ENCODE measurements at places on chromosomes 4 and X.

- DNase-seq: no peak
These were observed 9.4 kb downstream of the NUDT6 start for GRCh38 chr4:122912810-122913575.

- DNase-seq: no peak
These were observed 126.5 kb downstream of the QDPR start for GRCh38 chr4:17385403-17385802.

GRCh38 chr4:37562592-37562991 is 123.6 kb downstream of the RELL1 start:
- no peak for DNase-seq

- DNase-seq: no peak
These were observed 562.8 kb downstream of the FSTL5 start for GRCh38 chr4:161601011-161601410.

GRCh38 chr4:78184584-78184983 is 127.5 kb downstream of the FRAS1 start:
- DNase-seq: no peak

DNA sequence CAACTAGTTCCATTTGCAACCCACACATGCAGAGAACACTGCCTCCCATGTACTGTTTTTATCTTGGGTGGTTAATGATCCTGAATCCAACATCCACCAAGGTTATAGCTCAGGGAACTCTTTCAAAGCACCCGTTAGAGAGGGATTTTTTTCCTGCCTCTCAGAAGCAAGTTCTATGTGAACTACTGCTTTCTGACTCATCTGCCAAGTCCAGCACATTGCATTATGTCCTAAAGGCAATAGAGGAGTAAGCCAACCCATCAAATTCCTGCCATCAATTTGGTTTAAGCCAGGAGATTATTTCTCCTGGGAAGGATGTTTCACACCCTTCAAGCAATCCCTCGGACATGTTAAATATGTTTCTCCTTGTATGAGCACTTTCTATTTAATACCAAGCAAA is 334.5 kb downstream of the GASK1B start:
- no peak for DNase-seq

DNA sequence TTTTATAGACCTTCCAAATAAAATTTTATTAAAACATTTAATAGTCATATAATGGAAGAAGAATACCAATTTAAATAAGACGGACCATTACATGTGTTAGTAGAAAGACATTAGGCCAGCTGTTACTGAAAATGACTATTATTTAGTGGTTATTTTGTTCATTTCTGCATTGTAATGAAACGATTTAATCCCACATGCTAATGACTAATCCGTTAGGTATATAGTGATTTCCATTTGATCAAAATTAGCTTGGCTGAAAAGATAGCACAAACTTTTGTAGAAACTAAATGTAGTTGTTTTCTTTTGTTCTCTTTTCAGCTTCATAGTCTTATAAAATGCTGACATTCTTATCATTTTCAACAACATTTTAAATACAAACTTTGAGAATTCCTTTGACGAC is 556.1 kb upstream of the TENM3 start:
- DNase-seq: no peak

DNA sequence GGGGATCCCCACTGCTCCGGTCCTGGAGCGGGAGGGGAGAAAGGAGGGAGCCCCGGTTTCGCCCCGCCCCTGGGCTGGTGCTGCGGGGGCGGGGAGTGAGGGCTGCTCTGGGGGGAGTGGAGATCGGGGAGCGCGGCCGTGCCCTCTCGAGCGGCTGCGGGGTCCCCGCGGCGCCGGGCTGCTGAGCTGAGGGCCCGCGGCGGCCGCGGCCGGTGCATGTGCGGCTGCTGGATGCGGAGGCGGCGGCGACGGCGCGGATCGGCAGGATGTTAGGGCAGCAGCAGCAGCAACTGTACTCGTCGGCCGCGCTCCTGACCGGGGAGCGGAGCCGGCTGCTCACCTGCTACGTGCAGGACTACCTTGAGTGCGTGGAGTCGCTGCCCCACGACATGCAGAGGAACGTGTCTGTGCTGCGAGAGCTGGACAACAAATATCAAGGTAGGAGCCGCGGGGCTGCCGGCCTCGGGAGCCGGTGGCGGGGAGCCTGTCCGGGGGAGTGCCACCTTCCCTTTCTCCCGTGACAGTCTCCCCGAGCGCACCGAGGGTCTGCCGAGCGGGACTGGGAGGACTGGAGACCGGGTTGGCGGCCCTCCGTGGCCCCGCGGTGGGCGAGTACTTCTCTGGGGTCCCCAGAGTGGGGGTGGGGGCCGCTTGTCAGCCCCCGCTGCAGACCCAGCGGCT is at the start of gene ING2:
TSS of gene ING2 (plus strand) at position 129 of the 681 bp plus-strand sequence. CDS start at position 267, 138 bp downstream.
- DNase-seq: no peak

DNA sequence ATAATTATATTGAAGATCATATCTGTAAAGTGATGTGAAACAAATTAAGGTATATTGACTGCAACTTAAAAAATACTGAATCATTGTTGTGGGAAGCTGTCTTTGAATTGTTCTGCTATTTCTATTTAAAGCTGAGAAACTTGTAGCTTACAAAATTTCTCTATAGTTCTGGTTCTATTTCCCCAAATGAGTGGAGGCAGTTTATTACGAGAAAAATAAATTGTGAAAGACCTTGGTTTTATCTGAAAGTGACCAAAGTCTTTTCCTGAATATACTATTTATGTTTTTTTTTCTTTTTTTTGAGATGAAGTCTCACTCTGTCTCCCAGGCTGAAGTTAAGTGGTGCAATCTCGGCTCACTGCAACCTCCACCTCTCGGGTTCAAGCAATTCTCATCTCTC is 165.4 kb downstream of the SH3BGRL start:
- no peak for DNase-seq

DNA sequence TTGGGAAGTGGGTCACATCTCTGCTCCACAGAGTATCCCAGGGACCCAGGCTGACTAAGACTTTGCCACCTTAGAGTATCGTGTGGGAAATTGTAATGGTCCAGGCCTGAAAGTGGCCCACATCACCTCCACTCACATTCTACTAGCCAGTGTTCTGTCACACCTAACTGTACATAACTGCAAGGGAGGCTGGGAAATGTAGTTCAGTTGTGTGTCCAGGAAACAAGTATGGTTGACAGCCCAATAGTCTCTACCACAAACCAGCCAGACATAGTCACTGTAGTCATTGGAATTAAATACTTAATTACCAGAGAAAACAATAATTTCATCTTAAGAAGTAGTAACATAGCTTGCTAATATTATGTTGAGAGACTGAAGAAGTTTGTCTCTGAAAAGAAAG is 233.4 kb upstream of the S100G start:
- DNase-seq: no peak

- no peak for DNase-seq
These were observed 55.1 kb downstream of the GPR82 start for GRCh38 chrX:41779030-41779564.

DNA sequence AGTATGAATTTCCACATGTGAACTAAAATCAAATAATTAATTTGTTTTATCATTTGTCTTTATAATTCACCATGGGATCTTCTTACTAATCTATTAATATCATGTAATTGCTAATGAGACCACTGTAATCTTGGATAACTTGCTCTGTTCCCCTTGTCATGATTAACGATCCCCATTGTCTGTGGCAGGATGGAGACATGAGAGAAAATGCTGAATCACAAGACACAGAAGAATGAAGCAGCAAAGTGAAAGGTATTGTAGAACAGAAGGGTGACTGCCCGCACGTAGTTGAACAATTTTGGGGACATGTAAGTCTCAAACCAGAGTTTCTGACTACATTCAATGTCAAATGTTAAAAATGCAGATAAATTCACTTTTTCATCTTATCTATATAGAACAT is 135.2 kb downstream of the EPHA5 start:
- DNase-seq: no peak

- no peak for DNase-seq
These were observed 443.3 kb downstream of the GBA3 start for GRCh38 chr4:23135792-23136645.

GRCh38 chr4:139934057-139934707 is 219.8 kb downstream of the MAML3 start:
- no peak for DNase-seq

DNA sequence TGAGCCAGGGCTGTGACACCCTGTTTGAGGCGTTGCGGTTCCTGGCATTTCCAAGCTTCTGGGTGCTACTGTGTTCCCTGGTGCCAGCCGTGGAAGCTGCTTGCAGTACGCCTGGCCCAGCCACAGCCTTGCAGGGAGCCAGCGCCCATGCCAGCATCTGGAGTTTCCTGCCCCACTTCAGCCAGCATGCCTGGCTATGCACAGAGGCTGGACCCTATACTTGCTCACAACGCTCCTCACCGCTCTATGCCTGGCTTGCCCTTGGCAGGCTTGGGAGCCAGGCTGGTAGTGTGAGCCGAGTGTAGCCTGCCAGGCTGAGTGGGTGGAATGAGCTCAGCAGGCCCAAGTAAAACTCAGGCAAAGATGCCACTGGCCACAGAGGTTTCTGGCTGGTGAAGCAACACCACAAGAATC is 22.4 kb downstream of the PRRG1 start:
- no peak for DNase-seq

DNA sequence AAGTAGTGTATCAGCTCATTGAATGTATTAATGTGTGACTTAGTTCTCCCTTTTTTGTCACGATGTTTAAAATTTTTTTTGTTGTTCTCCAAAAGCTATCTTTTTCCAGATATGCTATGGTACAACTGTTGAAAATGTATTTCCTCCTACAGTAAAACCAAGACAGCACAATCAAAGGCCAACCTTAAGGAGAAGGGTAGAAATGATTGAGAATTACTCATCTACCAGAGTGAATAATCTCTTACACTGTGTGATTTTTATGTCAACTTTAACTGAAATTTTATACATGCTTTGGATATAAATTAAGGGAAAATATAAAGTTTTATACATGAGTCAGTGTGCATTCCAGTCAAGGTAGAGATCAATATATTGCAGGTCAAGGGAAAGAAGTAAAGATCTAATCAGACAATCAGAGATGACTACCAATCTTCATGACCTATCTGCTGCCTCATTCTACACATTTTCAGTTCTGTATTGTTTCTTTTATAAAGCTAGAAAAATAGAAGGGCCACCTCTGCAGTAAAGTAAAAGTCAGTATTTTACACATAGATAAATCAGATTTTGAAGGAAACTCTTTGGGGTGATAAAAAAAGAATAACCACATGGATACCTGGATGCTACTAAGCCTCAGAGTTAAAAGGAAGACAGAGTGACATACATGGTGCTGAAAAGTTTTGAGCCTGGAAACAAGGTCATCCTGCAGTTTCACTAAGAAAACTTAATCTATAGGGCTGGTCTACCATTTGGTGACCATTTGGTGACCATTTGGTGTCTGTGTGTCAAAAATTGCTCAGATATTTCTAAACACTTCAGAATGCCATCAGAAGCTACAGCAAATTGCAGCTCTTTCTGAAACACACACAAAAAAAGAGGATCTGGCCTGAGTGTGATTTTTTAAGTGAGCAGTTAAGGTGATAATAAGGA is 1.6 kb downstream of the FAM13A start:
- DNase-seq: no peak

- no peak for DNase-seq
These were observed 17.0 kb upstream of the ARHGAP24 start for GRCh38 chr4:85457752-85458467.

- DNase-seq: no peak
These were observed 2.7 kb downstream of the GRIA3 start for GRCh38 chrX:123186801-123187200.

DNA sequence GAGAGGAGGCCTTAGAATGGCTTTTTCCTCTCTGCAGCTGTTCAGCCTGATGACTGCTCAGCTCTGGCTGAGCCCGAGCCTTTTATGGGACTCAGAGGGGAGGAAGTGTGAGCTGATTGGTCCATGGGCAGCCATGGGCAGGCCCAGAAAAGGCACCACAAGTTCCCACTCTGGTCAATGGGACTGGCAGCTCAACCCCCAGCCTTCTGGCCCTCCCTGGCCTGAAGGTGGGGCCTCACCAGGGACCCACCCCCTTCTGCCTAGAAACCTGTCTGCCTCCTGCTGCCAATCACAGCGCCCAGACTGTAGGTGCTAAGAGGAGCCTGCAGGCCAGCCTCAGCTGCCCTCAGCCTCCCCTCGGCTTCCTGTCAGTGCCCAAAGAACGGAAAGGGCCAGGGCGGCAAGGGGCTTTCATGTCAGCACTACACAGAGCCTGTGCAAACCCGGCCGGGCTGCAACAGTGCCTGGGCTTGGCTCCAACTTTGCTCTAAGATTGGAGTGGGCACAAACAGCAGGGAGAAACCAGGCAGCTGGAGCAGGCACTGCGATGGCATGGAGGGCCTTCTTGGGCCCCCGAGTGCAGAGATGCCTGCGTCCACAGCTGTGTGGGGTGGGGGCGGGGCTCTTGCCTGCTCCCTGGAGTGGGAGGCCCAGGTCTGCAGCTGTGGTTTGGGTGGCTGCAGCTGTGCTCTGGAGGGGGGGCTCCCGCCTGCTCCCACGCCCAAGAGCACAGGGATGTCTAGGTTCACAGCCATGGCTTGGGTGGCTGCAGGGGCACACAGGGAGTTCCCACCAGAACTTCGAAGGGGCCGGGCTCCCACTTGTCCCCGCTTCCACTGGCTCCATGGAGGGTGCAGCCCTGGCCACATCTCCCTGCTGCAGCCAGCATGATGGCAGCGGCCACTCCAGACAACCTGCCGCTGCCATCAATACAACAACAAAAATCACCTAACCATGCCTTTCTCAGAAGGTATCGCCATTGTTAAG is 92.6 kb downstream of the NXF2 start:
- peak; percentile 5 for DNase-seq

DNA sequence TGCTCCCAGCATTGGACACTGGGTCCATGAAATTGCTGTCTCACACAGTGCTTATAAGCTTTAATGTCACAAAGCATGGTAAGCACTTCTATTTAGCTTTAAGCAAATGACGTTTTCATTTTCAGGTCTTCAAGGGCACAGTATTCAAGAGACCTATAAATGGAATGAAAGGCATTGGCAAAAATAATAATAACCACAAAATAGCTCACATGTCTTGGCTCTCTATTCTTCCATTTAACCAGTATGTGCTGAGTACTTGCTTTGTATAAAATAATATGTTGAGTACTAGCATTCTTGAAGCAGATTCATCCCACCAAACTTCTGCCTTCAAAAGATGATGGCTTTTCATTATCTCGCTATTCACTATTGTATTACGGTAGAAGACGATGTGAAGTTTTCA is 203.0 kb downstream of the ADAMTS3 start:
- DNase-seq: no peak

DNA sequence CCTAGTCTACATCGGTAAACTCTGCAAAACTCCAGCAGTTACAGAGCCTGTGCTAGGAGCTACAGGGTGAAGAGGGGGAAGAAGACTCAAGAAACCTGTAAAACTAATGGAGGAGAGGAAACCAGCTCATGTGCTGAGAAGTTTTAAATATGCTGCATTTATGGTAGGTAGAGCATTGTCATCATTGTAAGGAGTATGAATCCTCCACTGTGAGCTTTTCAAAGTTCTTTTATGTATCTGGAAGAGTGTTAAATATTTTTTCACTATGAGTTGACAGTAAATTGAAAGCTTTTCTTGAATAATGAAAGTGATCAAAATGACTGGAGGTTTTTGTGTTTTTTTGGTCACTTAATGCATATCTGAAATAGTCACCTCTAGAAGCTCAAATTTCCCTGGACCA is 46.2 kb downstream of the SEPTIN11 start:
- DNase-seq: no peak

DNA sequence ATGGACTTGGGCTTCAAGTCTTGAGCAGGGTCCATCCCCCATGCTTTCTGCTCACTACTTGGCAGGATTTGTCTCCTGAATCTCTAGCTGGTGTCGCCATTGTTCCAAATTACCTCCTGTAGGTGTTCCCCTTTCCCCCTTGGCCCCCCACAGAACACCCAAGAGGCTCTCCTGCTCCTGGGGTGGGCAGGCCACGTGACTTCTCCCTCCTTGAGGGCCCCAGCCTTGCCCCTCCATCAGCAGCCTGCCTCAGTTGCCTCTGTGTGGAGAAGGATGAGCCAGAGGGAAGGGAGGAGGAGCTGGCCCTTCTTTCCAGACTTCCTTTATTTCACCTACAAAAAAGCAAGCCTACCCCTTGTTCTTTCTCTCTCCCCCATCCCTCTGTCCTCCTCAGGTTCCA is 1.8 kb downstream of the GPR78 start:
- DNase-seq: no peak
